Karpas-422 (cell line): ENCODE measurements at places on chromosomes 12 and 14.

GRCh38 chr12:123101526-123101925, 49.4 kb downstream of the PITPNM2 start:
- DNase-seq: no peak

GRCh38 chr12:107400686-107401447, 284.7 kb upstream of the PWP1 start:
- DNase-seq: no peak

- DNase-seq: no peak
Observed at GRCh38 chr12:27076928-27077327, 5.5 kb downstream of the C12orf71 start.

- DNase-seq: no peak
Observed at GRCh38 chr12:124683152-124684124, 116.0 kb upstream of the NCOR2 start.

DNA sequence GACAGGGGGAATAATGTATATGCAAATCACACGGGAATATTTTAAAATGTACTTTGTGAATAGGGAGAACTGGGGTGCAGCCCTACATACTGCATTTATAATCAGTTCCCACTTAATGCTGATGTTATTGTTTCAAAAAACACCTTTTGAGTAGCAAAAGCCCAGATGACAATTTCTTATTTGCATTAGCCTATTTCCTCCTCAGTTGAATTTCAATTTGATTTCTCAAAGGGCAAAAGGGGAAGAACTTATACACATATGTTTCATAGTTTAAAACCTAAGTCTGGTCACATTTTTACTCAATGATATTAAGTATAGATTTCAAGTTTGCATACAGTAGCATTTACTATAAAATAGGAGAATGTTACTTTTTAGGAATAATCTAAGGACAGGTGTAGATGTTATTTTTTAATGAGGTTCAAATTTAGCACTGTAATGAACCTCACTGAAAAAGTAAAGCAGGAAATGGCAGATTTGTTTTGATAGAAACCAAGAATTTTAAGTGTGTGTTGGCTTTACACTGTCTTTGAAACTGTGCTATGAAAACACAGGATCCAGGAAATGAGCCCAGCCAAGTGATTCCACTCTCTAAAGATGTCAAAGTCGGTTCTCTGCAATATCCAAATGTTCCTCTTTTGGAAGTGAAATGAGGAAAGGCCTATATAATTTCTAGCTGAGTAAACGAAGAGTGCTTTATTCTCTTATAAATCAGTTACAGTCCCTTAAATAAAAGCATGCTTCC, 367.4 kb downstream of the BTG1 start:
- DNase-seq: no peak

GRCh38 chr12:109510196-109510595, 32.8 kb downstream of the UBE3B start:
- DNase-seq: no peak

DNA sequence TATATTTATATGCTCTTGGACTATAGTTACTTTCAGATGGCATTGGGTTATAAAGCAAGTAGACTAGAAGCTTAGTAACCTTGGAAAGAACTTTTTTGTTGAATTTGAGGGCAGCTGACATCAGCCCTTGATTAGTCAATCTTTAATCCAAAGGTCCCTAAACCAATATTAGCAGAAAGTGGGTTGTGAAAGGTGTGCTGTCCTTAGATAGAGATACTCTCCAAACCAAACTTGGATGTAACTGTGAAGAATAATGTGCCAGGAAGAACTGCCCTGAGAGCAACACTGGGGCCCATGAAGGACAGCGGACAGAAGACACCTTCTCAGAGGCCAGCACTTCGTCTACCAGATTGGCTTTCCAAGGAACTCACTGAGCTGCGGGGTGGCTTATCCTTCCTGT, 10.6 kb downstream of the CD163 start:
- DNase-seq: no peak

DNA sequence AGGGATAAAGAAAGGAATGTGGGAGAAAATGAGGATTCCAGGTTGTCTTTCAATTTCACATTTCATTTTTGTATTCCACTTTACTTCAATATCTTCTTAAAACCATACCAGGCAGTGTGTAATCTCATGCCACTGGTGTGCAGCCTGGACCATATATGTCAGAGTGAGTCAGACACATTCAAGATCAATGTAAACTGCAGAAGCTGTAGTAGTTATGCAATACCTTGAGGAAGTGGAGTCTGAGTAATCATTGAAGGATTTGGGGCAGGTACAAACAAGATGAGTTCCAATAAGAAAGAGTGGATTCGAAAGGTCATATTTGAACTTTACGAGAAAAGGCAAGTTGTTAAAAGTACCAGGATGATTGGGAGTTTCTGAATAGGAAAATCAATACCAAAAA, 14.1 kb downstream of the PLCZ1 start:
- no peak for DNase-seq

DNA sequence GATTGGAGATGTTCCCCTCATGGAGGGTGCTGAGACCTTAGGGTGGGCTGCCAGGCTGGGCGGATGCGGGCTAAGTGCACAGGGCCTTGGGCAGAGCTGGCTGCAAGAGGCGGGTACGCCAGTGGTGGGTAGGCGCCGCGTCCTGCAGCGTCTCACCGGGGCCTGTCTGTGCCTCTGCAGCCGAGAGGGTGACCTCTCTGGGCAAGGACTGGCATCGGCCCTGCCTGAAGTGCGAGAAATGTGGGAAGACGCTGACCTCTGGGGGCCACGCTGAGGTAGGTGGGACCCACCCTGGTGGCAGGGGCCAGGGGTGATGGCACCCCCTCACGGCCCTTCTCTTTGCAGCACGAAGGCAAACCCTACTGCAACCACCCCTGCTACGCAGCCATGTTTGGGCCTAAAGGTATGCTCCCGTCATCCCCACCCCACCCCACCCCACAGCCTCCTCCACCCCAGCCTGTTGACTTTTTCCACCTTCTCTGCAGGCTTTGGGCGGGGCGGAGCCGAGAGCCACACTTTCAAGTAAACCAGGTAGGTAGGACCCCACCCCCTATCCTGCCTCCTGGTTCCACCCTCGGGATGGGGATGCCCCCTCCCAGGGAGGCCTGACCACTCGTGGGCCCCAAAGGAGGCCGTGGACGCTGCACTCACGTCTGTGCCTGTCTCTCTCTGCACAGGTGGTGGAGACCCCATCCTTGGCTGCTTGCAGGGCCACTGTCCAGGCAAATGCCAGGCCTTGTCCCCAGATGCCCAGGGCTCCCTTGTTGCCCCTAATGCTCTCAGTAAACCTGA, 1.5 kb downstream of the CRIP1 start:
- no peak for DNase-seq

- no peak for DNase-seq
Observed at GRCh38 chr12:23585782-23586163, 363.7 kb downstream of the SOX5 start.

- DNase-seq: no peak
Observed at GRCh38 chr12:102498471-102498870, 18.1 kb upstream of the IGF1 start.

DNA sequence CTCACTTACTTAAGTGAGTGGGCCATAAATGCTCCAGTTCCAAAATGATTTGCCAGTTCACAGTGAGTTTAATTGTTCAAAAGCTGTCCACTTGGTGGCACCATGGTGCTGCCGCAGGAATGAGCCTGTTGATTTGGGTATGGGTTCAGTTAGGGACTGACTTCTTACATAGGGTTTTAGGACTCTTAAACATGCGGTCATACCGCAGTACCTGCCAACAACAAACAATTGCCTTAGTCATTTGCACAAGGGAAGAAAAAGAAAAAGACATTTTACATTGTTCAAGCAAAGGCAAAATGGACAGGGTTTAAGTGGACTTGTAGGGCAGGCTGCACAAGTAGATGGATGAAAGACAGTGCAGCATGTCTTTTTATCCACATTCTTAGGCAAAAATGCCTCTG, 80.0 kb upstream of the DBX2 start:
- peak; percentile 80 for DNase-seq

- DNase-seq: no peak
Observed at GRCh38 chr12:64122154-64122553, 99.9 kb downstream of the KICS2 start.

GRCh38 chr12:14893506-14894250, 8.0 kb upstream of the MGP start:
- no peak for DNase-seq

DNA sequence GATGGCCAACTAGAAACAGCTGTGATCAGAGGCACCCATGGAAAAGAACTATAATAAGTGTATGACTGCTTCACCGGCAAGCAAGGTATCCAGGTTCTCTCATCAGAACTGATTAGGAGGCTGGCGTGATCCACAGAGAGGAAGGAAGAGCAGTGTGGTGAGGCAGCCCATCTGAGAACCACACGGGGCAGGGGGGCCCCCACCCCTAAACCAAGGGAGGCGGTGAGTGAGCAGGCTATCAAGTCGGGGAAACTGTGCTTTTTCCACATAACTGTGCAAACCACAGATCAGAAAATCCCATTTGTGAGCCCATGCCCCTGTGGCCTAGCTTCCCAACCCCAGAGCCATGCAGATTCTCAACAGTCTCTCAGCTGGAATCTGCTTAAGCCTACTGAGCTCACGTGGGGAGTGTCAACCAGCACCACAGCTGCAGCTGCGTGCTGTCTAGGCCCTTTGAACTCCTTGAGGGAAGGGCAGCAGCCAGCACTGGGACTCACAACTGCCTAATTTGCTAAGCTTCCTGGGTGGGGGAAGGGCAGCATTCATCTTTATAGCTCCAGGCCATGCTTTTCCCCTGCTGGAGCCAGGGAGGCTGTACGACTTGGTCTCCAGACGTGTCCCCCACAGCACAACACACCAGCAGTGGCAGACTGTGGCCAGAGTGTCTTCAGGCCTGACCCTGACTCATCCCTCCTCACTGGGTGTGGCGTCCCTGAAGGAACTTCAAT, 444.4 kb upstream of the ATP2B1 start:
- no peak for DNase-seq

- DNase-seq: no peak
Observed at GRCh38 chr14:55889124-55889523, 229.1 kb upstream of the PELI2 start.

DNA sequence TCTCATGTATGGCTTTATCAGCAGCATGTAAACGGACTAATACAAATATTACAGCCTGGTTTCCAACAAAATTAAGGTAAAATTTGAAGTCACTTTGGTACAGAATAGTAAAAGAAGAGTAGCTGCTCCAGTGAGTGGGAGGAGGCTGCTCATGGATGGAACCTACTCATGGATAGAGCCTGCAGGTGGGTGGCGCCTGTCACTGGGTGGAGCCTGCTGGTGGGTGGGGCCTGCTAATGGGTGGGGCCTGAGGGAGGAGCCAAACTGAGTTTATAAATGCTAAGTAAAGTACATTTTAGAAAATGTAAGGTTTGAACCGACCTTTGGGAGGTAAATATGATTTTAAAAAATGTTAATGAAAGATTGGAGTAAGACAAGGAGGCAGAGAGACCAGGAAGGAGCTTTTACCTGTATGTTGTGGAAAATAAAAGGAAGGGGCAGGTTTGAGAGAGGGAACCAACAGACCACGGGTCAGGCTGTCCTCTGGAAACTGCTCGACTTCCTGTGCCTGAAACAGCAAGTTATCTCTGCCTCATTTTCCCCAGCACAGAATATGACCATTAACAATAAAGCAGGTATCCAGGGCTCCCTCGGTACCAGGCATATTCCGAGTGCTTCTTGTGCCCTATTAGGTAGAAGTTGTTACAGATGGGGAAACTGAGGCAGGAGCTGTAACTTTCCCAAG, 55.9 kb upstream of the SEL1L start:
- DNase-seq: no peak

DNA sequence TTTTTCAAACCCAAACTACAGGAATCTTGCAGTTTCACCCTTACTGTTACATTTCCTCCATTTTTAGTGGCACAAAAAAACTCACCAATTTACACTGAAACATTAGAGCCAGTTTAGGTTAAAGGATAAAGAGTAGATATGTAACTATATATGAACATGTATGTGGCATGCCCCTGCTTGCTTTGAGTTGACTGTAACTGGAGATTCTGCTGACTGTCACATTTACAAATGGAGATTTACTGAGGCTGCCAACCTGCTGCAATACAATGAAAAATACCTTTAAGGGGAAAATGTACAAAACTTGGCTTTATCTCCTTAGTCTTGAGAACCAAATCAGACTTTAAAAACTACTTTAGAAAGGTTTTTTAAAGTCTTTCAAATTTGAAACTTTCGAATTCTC, 28.3 kb downstream of the STON2 start:
- no peak for DNase-seq

DNA sequence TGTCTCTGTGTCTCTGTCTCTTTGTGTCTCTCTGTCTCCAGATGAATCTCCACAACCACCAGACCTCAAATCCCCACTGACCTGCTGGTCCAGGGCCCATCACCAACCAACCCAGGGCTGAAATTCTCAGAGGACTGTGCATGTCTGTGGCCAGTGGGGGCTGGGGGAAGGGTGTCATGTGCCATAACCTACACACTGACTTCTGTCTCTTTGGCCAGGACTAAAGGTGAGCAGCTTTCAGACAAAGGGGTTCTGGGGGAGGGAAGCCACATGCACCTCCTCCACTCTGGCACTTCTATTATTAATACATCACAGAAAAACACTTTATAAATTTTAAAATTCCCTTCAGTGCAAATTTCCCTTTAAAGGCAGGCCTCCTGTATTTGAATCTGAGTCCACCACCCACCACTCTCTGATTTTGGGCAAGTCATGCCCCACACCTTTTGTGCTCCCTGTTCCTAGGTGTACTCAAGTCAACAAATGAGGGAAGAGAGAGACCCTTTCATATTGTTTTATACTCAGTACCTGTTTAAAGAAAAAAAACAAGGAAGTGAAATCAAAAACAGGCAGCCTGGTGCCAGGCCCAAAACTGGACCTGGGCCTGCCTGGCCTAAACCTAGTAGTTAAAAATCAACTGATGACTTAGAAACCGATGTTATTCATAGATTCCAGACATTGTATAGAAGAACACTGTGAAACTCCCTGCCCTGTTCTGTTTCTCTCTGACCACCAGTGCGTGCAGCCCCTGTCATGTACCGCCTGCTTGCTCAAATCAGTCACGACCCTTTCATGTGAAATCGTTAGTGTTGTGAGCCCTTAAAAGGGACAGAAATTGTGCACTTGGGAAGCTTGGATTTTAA, 80.2 kb downstream of the TUNAR start:
- DNase-seq: no peak

- peak; percentile 42 for DNase-seq
Observed at GRCh38 chr12:107372229-107372658, 278.9 kb upstream of the CRY1 start.

DNA sequence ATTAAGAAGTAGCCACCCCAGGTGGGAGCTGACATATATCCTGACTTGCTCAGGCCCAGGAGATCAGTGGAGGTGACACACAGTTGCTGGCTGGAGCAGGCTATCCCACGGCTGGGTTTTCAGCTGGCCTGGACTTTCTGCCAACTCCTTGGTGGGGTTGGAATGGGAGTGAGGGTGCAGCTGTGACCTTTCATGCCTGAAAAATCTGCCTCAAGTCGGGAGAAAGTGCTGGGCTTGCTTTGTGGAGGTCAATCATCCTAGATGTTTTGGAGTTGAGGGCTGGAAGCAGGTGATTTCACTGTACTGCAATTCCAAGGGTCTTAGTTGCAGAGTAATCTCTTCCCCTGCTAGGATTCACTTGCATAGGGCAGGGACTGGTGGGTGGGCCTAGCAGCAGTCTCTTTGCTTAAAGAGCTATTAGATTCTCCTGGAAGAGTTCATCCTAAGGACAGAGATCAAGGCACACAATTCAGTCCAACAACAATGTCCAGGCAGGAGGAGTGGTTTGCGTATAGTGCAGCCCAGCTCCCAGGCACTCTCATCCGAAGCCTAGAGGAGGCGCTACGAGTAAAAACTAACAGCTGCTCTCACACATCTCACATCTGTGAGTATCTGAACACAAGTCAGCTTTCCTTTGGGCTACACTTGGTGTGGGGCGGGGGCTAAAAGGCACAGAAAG, 98.1 kb downstream of the GAS2L3 start:
- no peak for DNase-seq
